Activated CD4-positive, alpha-beta T cell treated with anti-CD3 and anti-CD28 coated beads, Interleukin-2, amount 10 ng/mL, durations not matched to agents 24 days and 14 days (primary cell): ENCODE measurements at places on chromosomes 1 and 21.
A peak's percentile ranks its signal among the peaks of the same experiment; 100 is the strongest.

DNA sequence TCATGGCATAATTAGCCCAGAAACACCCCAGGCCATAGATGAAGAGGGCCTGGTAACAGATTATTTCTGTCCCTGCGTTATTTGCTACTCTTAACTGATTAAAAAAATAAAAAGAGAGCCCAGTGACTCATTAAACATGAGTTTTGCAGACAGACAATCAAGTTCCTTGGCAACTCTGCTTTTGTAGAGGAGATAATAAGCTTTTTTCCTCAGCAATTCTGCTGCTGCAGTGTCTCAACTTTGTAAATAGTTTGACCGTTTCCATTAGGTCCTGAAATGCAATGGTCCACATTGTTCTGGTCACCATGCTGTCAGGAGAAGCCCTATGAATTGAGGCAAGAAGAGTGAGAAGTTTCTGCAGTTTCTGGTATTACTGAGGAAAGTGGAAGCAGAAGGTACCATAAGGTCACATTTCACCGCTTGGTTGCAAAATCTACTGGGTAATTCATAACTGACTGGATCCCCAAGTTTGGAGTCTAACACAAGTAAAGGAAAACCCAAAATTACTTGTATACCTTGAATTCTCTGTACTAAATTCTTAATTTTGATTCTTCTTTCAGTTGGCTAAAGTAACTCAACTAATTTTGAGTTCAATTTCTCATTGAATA lies 139.5 kb downstream of the ZZZ3 start:
- H3K27ac ChIP-seq: no peak overlapping the region
- H3K36me3 ChIP-seq: no peaks in the 10 kb centered on the region
- no peaks in the 10 kb centered on the region for H3K27me3 ChIP-seq
- no peaks in the 10 kb centered on the region for H3K4me1 ChIP-seq

DNA sequence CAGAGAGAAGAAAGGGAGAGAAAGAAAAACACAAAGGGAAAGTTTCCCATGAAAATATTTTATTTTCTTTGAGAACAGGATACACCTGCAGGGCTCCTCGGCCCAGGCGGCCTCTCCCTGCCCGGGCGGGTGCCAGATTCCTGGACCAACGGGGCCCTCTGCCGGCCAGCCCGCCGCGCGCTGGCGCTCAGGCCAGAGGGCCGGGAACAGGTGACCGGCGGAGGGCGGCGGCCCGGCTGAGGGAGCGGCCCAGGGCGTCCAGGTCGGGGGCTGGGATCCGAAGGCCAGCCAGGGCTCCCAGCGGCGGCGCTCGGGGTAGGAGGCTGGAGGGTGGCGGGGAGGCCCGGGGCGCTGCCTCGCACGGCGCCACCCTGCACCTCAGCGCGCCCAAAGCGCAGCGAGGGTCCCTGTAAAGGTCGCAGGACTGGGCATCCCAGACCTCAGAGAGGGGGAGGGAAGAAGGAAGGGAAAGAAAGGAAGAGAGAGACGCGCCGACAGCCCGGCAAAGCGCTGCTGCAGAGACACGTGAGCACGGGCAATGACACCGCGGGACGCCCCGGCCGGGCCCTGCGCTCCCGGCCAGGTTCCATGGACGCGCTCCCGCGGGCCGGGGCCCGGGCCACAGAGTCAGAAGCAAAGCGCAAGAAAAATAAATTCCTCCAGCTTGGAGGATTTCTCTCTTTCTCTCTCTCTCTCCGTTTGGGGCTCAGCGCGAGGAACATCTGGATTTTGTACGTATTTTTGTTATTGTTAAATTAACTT lies 927 bp downstream of the WNT9A start:
- H3K36me3 ChIP-seq: no peaks in the 10 kb centered on the region
- H3K27ac ChIP-seq: no peak overlapping the region
- peak; percentile 87 for DNase-seq
- no peaks in the 10 kb centered on the region for H3K4me1 ChIP-seq

- H3K27me3 ChIP-seq: peaks cover 45% of the 10 kb centered on the region
- no peak overlapping the region for H3K4me3 ChIP-seq
- H3K36me3 ChIP-seq: no peaks in the 10 kb centered on the region
- no peak overlapping the region for H3K27ac ChIP-seq
Observed at GRCh38 chr1:10916311-10916710, 96.1 kb upstream of the TARDBP start.

DNA sequence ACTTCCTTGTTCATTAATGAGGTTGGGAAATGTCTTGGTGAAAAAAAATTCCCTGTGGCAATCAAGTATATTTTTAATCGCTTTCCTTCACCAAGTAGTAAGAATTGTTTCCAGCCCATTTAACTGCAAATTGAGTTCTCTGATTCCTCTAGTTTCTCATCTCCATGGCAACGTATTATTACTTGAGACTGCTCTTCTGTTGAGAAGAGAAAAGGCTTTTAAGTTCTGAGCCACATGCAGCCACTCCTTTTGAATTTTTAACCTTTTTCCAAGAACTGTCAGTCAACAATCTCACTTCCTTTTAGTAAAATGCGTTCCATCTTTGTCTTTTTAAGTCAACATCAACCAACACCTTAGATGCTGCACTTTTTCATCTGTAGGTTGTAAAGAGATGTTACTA lies 75.7 kb upstream of the KIAA1614 start:
- H3K27me3 ChIP-seq: no peaks in the 10 kb centered on the region
- peaks cover 45% of the 10 kb centered on the region for H3K36me3 ChIP-seq
- H3K27ac ChIP-seq: no peak overlapping the region
- peak; percentile 62 for DNase-seq
- H3K4me1 ChIP-seq: peaks cover 10% of the 10 kb centered on the region
- H3K4me3 ChIP-seq: no peak overlapping the region

- H3K27me3 ChIP-seq: no peaks in the 10 kb centered on the region
- H3K4me3 ChIP-seq: no peak overlapping the region
- no peak for DNase-seq
- no peaks in the 10 kb centered on the region for H3K36me3 ChIP-seq
Observed at GRCh38 chr1:188517139-188517538, 1688.4 kb downstream of the PLA2G4A start.

GRCh38 chr1:161115132-161115711 lies 2.6 kb downstream of the PFDN2 start:
- H3K27ac ChIP-seq: peak overlapping the region; percentile 92
- H3K4me1 ChIP-seq: peaks cover 63% of the 10 kb centered on the region
- peak; percentile 73 for DNase-seq
- peak overlapping the region; percentile 98 for H3K4me3 ChIP-seq

DNA sequence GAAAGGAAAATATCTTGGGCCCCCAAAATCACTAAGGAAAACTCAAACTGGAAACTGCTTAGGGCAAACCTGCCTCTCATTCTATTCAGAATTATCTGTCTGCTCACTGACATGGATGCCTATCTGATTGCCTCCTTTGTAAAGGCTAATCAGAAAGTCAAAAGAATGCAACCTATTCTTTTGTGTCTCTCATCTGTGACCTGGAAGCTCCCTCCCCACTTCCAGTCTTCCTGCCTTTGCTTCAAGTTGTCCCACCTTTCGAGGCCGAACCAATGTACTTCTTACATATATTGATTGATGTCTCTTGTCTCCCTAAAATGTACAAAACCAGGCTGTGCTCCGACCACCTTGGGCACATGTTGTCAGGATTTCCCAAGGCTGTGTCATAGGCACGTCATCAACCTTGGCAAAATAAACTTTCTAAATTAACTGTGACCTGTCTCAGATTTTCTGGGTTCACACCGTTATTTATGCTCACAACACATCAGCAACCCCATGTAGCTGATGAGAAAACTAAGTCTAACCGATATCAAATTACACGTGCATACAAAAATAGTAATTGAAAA lies 302.3 kb upstream of the NRIP1 start:
- no peak for DNase-seq
- no peaks in the 10 kb centered on the region for H3K27me3 ChIP-seq
- no peaks in the 10 kb centered on the region for H3K36me3 ChIP-seq
- no peaks in the 10 kb centered on the region for H3K4me1 ChIP-seq

DNA sequence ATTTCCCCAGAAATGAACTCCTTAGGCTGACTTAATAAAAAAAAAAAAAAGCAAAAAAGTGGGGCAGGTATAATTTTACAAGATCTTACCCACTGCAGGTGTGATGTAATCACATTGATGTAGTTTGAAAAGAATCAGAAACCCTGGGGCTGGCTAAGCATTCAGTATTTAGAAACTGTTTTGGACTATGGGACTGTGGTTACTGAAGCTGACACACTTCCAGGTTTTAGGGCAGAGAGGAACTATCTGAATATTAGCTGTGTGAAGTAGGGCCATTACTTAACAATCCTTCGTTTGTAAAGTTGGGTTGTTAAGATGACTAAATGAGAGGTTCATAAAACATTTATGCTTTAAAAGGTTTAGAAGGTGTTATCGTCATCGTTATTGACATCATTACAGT lies 165.3 kb downstream of the FASLG start:
- no peak overlapping the region for H3K4me3 ChIP-seq
- H3K4me1 ChIP-seq: peaks cover 16% of the 10 kb centered on the region
- H3K27me3 ChIP-seq: peaks cover 16% of the 10 kb centered on the region

DNA sequence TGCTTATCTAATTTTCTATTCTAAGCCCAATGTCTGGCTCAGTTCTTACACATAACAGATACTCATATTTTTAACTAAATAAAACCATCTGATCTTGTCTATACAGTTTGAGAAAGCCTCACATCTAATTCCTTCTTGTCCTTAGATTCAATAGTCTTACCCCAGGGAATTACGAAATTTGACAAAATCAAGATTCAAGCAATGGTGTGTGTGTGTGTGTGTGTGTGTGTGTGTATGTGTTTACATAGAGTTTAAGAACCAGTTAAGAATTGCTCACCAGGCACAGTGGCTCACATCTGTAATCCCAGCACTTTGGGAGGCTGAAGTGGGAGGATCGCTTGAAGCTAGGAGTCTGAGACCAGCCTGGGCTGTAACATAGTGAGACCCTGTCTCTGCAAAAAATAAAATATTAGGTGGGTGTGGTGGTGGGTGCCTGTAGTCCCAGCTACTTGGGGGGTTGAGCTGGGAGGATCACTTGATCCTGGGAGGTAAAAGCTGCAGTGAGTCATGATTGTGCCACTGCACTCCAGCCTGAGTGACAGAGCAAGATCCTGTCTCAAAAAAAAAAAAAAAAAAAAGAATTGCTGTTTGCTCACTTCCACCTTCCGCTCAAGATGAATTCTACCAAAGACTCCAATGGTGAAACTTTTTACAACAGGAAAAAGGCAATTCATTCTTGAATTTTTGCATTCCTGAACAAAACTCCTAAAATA lies 6.2 kb downstream of the WDR64 start:
- no peak for DNase-seq
- no peaks in the 10 kb centered on the region for H3K4me1 ChIP-seq
- peaks cover 2% of the 10 kb centered on the region for H3K27me3 ChIP-seq
- no peaks in the 10 kb centered on the region for H3K36me3 ChIP-seq
- no peak overlapping the region for H3K27ac ChIP-seq

GRCh38 chr1:93771843-93772242 lies 90.2 kb upstream of the BCAR3 start:
- DNase-seq: no peak
- peaks cover 26% of the 10 kb centered on the region for H3K27me3 ChIP-seq
- H3K4me1 ChIP-seq: peaks cover 5% of the 10 kb centered on the region
- no peak overlapping the region for H3K27ac ChIP-seq
- H3K4me3 ChIP-seq: no peak overlapping the region

- no peak overlapping the region for H3K27ac ChIP-seq
- DNase-seq: no peak
- H3K4me1 ChIP-seq: peaks cover 2% of the 10 kb centered on the region
- H3K36me3 ChIP-seq: peaks cover 2% of the 10 kb centered on the region
- H3K4me3 ChIP-seq: no peak overlapping the region
Observed at GRCh38 chr1:47711184-47711847, 273.5 kb downstream of the FOXD2 start.

GRCh38 chr1:205190845-205191577 lies 20.5 kb downstream of the DSTYK start:
- no peak overlapping the region for H3K4me3 ChIP-seq
- H3K4me1 ChIP-seq: peaks cover 50% of the 10 kb centered on the region
- no peak for DNase-seq

DNA sequence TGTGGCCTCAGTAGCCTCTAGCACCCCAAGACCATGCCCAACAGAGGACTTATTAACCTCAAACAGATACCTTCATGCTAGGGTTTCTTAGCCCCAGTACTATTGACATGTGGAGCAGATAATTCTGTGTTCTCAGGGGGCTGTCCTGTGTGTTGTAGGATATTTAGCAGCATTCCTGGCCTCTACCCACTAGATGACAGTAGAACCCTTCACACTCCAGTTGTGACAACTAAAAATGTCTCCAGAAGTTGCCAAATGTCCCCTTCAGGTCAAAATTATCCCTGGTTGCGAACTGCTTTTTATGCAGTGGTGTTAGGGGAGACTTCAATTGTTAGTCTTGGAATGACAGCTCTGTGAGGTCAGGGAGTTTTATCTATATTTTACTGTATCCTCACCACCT lies 8.1 kb downstream of the KAZN start:
- no peaks in the 10 kb centered on the region for H3K36me3 ChIP-seq
- DNase-seq: no peak
- H3K4me1 ChIP-seq: no peaks in the 10 kb centered on the region
- H3K27me3 ChIP-seq: peaks cover 3% of the 10 kb centered on the region
- no peak overlapping the region for H3K4me3 ChIP-seq
- no peak overlapping the region for H3K27ac ChIP-seq

DNA sequence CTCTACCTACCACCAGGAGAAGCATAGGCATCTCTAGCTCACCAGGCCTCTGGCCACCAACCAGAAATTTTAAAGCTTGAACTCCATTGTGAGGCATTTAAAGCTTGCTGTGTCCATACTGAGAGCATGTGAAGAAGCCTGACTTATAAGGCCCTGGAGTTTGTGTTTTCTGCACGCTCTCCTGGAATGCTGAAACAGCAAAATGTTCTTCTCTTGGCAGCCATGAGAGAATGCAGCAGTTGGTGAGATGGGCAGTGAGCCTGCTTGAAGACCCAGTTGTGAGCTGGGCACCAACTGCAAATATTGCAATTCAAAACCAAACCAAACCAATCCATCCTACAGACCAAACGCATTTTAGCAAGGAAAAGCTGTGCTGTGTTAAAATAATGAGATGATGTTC lies 170.0 kb upstream of the IVNS1ABP start:
- no peaks in the 10 kb centered on the region for H3K36me3 ChIP-seq
- no peak overlapping the region for H3K4me3 ChIP-seq
- no peak overlapping the region for H3K27ac ChIP-seq
- no peaks in the 10 kb centered on the region for H3K27me3 ChIP-seq
- DNase-seq: no peak

DNA sequence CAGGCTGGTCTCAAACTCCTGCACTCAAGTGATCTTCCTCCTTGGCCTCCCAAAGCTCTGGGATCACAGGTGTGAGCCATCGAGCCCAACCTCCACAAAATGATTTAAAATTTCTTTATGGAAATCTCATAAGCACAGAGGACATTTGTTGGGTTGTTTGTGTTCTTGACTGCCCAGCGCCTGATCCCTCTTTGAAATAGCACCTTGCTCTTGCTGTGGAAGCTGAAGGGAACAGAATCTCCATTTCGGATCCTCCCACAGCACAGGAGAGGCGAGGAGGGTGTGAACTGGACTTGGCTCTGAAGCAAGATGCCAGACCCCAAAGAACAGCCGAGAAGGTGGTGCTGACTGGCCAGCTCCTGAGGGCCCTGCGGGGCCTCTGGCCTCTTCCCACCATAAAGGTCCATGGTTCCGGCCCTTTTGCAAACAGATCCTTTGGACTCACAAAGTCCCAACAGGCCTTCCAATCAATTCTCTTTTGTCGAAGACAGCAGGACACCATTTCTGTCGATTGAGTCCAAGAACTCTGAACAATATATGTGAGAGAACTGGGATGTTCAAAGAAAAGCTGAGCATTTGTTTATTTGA lies 45.6 kb upstream of the COA6 start:
- H3K36me3 ChIP-seq: peaks cover 2% of the 10 kb centered on the region
- peaks cover 30% of the 10 kb centered on the region for H3K27me3 ChIP-seq
- no peak overlapping the region for H3K27ac ChIP-seq
- peak; percentile 46 for DNase-seq
- no peak overlapping the region for H3K4me3 ChIP-seq
- peaks cover 22% of the 10 kb centered on the region for H3K4me1 ChIP-seq
